Neuronal stem cell (in vitro differentiated cells): ENCODE measurements at places on chromosomes 5 and 9.

- DNase-seq = no peak
Observed at GRCh38 chr9:5562806-5563416, 52.6 kb downstream of the PDCD1LG2 start.

GRCh38 chr5:73464016-73464745, 15.6 kb upstream of the FOXD1 start:
- DNase-seq = no peak

DNA sequence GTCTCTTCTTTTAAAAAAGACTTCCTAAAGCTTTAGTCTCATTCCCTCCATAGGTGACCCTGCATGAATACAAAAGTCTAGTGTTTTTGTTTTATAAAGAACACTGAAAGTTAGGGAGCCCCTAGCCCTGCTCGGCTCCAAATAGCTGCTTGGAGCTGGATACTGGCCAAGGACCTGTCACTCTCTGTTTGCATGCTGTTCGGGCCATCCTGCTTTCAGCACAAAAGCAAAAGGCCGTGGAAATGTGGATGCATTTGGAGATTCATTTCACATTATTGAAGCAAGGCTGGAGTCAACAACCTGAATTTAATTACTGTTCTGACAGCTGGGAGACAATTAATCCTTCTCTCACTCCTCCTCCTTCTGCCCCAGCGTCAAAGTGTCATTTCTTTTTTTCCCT, 151.7 kb upstream of the NMUR2 start:
- no peak for DNase-seq

DNA sequence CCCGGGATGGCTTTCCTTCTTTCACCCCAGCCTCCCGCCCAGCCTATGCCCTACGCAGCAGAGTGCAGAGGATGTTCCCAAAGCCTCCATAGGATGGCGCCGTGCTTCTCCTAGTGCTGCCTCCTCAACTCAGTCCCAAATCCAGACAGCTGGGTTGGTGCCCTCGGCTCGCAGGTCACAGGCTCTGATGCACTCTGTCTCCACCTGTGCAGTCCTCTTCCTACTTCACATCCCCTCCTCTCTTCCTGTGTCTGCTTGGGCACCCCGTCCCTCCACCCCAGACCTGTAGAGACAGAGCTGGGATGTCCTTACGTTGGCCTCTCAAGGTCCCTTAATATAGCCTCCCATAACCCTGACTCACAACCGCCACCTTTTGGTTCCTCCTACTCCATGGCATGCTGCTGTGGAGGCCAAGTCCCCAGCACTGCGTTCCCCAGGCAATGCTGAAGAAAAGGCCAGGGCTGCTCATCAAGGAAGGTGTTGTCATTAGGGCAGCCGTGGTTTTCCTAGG, 314.4 kb downstream of the GADD45G start:
- no peak for DNase-seq

- no peak for DNase-seq
Observed at GRCh38 chr5:87307796-87308423, 40.2 kb downstream of the RASA1 start.

GRCh38 chr5:62732677-62733121, 154.1 kb downstream of the LRRC70 start:
- DNase-seq = no peak

DNA sequence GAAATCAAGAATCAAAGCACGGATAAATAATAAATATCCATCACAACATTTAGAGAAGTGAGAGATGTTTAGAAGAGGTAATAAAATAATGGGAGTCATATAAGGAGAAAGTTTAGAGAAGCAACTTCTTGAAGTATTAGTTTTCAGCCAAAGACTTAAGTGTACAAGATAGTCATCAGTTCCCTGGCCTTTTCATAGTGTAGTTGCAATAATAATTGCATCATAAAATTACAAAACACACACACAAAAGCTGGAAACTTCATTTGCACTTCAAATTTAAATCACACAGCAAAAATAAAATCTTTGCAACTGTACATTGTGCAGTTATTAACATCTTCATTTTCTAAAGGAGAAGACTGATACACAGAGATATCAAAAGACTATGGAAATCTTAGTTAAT, 319.1 kb upstream of the RGMB start:
- no peak for DNase-seq

DNA sequence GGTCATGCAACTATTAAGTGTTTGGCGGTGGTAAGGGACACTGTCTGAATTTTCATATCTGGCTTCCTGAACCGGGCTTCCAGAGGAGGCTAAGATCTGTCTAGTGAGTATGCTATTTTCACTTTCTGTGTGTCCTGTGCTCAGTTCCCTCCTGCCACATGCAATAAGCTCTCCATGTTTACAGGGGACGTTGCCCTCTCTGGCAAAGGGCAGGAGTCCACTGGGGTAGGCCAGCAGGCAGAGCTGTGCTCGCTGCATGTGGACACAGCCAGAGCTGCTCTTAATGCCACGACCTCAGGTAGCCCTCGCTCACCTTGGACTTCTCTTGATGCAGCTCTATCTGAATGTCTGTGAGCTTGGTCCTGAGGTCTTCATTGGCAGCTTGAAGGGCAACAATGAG, 111.2 kb downstream of the JAKMIP2 start:
- DNase-seq = no peak

GRCh38 chr9:91868732-91869391, 81.2 kb downstream of the ROR2 start:
- no peak for DNase-seq

DNA sequence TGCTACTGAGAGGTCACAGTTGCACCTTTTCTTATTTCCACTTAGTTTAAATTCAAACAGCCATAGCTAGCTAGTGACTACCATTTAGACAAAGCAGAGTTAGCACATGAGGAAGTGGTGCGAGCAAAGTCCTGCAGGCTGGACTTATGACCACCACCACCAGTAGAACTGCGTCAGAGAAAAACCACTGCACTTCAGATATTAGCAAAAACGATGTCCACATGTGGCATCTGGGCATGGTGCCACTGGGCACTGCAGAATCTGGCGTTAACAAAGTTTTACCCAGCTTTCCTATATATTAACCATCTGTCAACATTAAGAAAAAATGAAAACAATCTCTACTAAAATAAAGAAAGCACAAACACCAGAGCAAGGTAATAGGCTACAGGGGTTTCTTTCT, 80.1 kb downstream of the SPTLC1 start:
- no peak for DNase-seq
